ENCODE measurements at places on chromosomes 6 and 20. TPM values are rescaled to one million over a fixed set of nuclear protein-coding genes. Genes with fewer than 3 reads are reported as not detected.

TREML4 gene
- total RNA-seq, result not detected

PTK6 gene
- total RNA-seq, result 0.71 TPM

TREML1 gene
- not detected for total RNA-seq

ADGRF5 gene
- total RNA-seq, result not detected

LY6G5C gene
- total RNA-seq, result 1.7 TPM

VIP gene
- total RNA-seq, result not detected

SEMG1 gene
- total RNA-seq, result not detected

MOG gene
- not detected for total RNA-seq

HUS1B gene
- 1.6 TPM for total RNA-seq

Data from activated CD4-positive, alpha-beta T cell treated with anti-CD3 and anti-CD28 coated beads, Interleukin-2, amount 10 ng/mL, durations not matched to agents 7 days and 5 days (primary cell).